ENCODE measurements at places on chromosomes 12 and 14.

DNA sequence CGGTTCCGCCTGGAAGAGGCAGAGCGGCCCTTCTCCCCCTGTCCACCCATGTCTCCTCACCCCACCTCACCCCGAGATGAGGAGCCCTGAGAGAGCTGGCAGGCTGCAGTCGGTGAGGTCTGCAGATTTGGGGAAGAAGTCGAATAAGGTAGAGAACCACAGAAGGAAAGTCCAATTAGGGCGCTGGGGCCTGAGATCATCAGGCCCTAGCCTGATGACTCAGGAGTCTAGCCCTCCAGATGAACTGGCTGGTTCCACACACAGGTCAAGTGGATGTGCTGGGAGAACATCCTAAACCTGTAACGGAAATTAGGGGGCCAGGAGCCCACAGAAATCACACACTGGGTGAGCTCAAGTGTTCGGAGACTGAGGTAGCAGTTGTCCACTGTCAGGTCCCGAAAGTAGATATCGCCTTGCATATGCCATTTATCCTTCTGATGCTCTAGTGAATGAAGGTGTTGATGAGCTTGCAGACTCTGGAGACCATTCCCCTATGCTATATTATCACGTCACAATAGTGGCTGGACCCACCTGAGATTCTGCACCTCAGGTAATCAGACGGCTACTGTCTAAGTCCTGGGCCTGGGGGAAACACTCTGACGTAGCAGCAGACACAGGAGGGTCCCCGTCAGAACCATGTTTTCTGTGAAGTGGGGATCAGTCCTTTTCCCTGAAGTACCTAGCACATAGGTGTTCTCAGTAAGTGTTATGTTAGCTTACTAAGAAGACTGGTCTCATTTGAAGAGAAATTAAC lies 886 bp upstream of the METTL17 start:
- H3K4me1 ChIP-seq: no peaks in the 10 kb centered on the region
- no peaks in the 10 kb centered on the region for H3K27me3 ChIP-seq
- peak overlapping the region; percentile 91 for H3K27ac ChIP-seq
- peaks cover 26% of the 10 kb centered on the region for H3K36me3 ChIP-seq
- DNase-seq: no peak

GRCh38 chr12:50338920-50339645 lies 55.8 kb upstream of the LIMA1 start:
- H3K27ac ChIP-seq: no peak overlapping the region
- H3K4me3 ChIP-seq: no peak overlapping the region
- no peaks in the 10 kb centered on the region for H3K27me3 ChIP-seq
- H3K36me3 ChIP-seq: no peaks in the 10 kb centered on the region
- no peaks in the 10 kb centered on the region for H3K4me1 ChIP-seq

DNA sequence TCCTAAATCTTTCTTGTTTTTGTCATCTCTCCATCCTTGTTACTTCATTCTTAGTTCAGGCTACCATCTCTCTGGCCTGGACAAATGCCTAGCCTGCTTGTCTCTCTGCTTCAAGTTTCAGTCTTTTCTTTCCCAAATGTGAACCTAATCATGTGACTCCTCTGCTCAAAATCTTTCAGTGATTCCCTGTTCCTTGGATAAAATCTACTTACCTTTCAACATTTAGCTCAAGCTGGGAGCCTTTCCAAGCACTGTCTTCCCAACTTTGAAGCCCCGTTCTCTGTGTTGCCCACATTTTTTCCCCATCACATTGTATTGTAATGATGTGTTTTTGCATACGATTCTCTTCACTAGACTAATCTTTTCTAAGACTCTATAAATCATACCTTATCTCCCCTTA lies 24.7 kb downstream of the SLC7A8 start:
- no peaks in the 10 kb centered on the region for H3K27me3 ChIP-seq
- no peaks in the 10 kb centered on the region for H3K36me3 ChIP-seq
- no peak overlapping the region for H3K27ac ChIP-seq

DNA sequence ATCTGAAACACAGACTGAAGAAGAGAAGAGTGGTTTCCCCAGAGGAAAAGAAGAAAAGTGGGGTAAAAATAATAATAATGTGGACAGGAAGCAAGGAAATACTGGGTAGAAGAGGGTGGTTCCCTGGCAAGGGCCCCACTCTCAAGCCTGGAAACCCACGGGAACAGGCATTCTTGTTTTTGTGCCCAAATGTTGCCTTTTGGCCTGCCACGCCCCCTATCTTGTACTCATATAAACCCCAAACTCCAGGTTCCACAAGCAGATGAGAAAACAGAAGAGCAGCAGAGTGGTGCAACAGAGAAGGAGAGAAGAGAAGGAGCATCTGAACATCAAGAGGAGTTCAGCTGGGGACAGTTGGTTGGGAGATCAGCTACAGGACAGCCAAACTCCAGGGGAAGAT lies 51.2 kb downstream of the NDUFA12 start:
- H3K27me3 ChIP-seq: no peaks in the 10 kb centered on the region
- DNase-seq: peak; percentile 27

- no peak for DNase-seq
- H3K4me3 ChIP-seq: no peak overlapping the region
- no peaks in the 10 kb centered on the region for H3K36me3 ChIP-seq
- no peaks in the 10 kb centered on the region for H3K27me3 ChIP-seq
- no peaks in the 10 kb centered on the region for H3K4me1 ChIP-seq
- no peak overlapping the region for H3K27ac ChIP-seq
These were observed 54.5 kb downstream of the ATP2A2 start for GRCh38 chr12:110335481-110336045.

GRCh38 chr14:62655166-62655565 lies 390.1 kb downstream of the KCNH5 start:
- no peak overlapping the region for H3K27ac ChIP-seq
- no peaks in the 10 kb centered on the region for H3K4me1 ChIP-seq
- DNase-seq: no peak
- no peaks in the 10 kb centered on the region for H3K36me3 ChIP-seq
- H3K4me3 ChIP-seq: no peak overlapping the region

GRCh38 chr14:22820731-22821130 lies 5.5 kb upstream of the SLC7A7 start:
- H3K27ac ChIP-seq: no peak overlapping the region
- no peak for DNase-seq
- H3K4me1 ChIP-seq: peaks cover 20% of the 10 kb centered on the region
- H3K27me3 ChIP-seq: no peaks in the 10 kb centered on the region
- H3K36me3 ChIP-seq: no peaks in the 10 kb centered on the region

DNA sequence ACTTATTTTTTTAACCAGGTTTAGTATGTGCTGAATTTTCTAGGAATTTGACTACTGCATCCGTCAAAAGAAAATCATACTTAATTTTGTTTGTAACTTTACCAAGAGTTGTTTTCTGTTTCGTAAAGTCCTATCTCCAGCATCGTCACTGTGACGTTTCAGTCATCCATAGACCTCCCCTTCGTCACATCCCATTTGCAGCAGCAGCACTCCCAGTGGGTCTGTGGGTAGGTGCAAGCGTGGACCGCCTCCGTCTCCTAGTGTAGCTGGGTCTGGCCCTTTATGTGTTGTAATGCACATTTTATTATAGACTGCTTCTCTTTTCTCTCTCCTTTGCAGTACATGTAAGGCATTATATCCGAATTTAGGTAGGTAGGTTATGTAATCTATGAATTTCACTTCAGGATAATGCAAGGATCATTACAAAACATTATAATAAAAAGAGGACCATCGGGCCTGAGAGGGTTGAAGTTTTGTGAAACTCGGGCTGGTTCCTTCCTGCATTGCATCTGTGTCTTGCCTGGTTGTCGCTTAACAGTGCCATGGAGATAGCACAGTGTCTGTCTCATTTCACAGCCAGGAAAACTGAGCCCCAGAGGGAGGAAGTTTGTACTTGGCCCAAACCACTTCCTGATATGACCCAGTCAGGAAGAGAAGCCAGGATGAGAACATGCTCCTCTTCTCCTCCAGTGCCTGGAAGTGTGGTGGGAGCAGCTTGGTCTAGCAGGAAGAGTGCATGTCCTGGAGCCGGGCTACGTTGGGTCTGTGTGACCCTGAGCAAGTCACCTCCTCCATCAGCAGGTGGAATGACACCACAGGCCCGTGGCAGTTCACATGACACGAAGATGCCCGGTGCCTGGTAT lies 41.3 kb downstream of the EVL start:
- DNase-seq: no peak
- H3K27ac ChIP-seq: no peak overlapping the region
- H3K4me1 ChIP-seq: peaks cover 41% of the 10 kb centered on the region
- no peak overlapping the region for H3K4me3 ChIP-seq

- no peak for DNase-seq
- H3K4me3 ChIP-seq: no peak overlapping the region
- no peak overlapping the region for H3K27ac ChIP-seq
- no peaks in the 10 kb centered on the region for H3K27me3 ChIP-seq
- no peaks in the 10 kb centered on the region for H3K4me1 ChIP-seq
These were observed 72.4 kb upstream of the STAC3 start for GRCh38 chr12:57323416-57323815.

DNA sequence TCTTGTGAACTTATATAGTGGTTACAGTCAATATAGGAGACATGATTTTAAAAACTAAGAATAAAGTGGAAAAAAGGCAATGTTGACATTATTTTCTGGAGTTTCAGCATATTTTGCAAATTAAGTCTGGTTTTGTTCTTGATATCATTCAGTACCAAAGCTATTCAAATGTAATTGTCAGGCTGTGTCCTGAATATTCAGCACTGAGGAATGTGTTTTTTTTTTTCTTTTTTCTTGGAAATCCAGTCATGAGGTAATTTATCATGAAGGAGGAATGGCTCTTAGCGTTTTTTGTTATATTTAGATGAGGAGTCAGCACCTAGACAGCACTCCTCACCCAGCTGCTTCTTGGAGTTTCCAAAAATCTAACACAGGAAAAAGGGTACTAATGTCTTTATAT lies 225.5 kb downstream of the CCDC91 start:
- no peak overlapping the region for H3K27ac ChIP-seq
- no peak for DNase-seq
- no peaks in the 10 kb centered on the region for H3K4me1 ChIP-seq
- no peaks in the 10 kb centered on the region for H3K36me3 ChIP-seq
- H3K27me3 ChIP-seq: no peaks in the 10 kb centered on the region

GRCh38 chr14:33880330-33880729 lies 70.5 kb downstream of the EGLN3 start:
- H3K4me1 ChIP-seq: no peaks in the 10 kb centered on the region
- H3K4me3 ChIP-seq: no peak overlapping the region
- no peaks in the 10 kb centered on the region for H3K27me3 ChIP-seq
- no peak overlapping the region for H3K27ac ChIP-seq

DNA sequence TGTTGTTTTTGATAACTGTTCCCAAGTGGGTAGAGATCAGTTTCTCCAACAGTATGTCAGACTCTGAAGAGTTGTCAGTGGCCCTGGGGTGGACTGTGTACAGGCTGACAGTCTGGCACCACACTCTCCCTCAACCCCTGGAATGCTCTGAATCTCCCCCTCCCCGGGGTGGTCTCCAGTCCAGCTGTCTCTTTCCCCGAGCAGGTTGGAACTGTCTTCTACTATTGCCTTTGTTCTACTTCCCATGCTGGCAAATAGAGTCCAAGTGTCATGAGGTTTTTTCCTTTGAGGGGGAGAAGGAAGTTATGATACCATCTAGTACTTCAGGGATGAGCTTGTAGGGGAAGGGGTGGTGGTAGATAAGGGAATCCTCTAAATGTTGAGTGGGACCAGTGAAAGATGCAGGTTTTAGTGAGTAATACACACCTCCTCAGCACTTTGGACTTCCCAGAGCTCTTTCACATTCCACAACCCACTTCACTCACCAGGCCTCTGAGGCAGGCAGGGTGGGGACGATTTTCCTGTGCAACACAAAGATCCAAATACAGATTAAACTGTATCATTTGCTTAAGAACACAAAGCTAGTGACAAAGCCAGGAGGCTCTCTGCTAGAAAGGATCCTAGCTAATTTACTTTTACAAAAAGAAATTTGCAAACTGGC lies 170.7 kb upstream of the GZMB start:
- no peaks in the 10 kb centered on the region for H3K27me3 ChIP-seq
- H3K36me3 ChIP-seq: no peaks in the 10 kb centered on the region
- H3K4me3 ChIP-seq: no peak overlapping the region
- no peak overlapping the region for H3K27ac ChIP-seq
- DNase-seq: no peak

- H3K36me3 ChIP-seq: no peaks in the 10 kb centered on the region
- no peaks in the 10 kb centered on the region for H3K27me3 ChIP-seq
These were observed 175.8 kb upstream of the PRMT8 start for GRCh38 chr12:3315201-3315661.

- H3K4me3 ChIP-seq: no peak overlapping the region
- H3K27me3 ChIP-seq: no peaks in the 10 kb centered on the region
- H3K4me1 ChIP-seq: no peaks in the 10 kb centered on the region
- no peak for DNase-seq
- no peaks in the 10 kb centered on the region for H3K36me3 ChIP-seq
- no peak overlapping the region for H3K27ac ChIP-seq
These were observed 930.8 kb downstream of the BCL11B start for GRCh38 chr14:98341211-98341610.

GRCh38 chr14:87002776-87003175 lies 990.2 kb downstream of the GALC start:
- H3K4me1 ChIP-seq: no peaks in the 10 kb centered on the region
- no peak for DNase-seq
- H3K27me3 ChIP-seq: no peaks in the 10 kb centered on the region
- no peak overlapping the region for H3K4me3 ChIP-seq

- no peak for DNase-seq
- H3K4me3 ChIP-seq: no peak overlapping the region
- H3K27ac ChIP-seq: no peak overlapping the region
- H3K4me1 ChIP-seq: no peaks in the 10 kb centered on the region
- H3K27me3 ChIP-seq: peaks cover 7% of the 10 kb centered on the region
These were observed 217.3 kb upstream of the CRY1 start for GRCh38 chr12:107310621-107311020.

- no peaks in the 10 kb centered on the region for H3K36me3 ChIP-seq
- no peak overlapping the region for H3K4me3 ChIP-seq
- no peaks in the 10 kb centered on the region for H3K27me3 ChIP-seq
- H3K27ac ChIP-seq: no peak overlapping the region
- no peaks in the 10 kb centered on the region for H3K4me1 ChIP-seq
These were observed 46.8 kb downstream of the KCNC2 start for GRCh38 chr12:75162845-75163244.

DNA sequence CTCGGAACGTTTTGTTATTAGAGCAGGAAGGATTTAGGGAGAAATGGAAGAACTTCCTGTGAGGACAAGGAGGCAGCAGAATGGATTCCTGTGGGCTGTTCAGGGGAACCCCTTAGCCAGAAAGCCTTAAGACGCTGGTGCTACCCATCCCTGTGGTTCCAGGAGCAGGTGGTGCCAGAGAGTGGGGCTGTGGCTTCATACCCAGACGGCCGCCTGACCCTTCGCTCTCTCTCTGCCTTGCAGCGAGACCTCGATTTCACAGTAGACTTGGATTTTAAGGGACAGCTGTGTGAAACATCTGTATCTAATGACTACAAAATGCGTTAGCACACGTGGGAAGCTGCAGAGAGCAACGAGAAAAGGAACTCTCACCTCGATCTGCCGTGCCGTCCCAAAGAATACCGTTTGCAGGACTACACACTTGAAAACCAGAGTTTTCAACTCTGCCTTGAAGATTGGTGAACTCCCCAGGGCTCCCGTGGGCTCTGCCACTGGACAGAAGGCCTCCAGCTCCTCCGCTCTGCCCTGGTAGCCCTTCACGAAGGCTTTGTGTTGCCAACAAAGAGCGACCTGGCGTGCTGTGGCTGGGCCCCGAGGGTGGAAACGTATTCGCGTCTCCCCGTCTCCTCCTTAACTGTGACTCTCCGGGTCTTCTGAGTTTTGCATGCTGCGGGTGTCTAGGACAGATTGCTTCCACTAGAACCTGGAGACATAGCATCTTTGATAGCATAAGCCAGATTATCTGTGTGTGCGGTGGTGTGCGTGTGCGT lies 102.0 kb downstream of the PRMT8 start:
- no peaks in the 10 kb centered on the region for H3K36me3 ChIP-seq
- no peak overlapping the region for H3K27ac ChIP-seq
- H3K4me3 ChIP-seq: no peak overlapping the region

All from tibial nerve (tissue), 4 donors.